Stimulated activated CD4-positive, alpha-beta T cell treated with anti-CD3 and anti-CD28 coated beads, Interleukin-4, amount 100 ng/mL, for 1 hour (primary cell): ENCODE measurements at places on chromosomes 4 and X.

DNA sequence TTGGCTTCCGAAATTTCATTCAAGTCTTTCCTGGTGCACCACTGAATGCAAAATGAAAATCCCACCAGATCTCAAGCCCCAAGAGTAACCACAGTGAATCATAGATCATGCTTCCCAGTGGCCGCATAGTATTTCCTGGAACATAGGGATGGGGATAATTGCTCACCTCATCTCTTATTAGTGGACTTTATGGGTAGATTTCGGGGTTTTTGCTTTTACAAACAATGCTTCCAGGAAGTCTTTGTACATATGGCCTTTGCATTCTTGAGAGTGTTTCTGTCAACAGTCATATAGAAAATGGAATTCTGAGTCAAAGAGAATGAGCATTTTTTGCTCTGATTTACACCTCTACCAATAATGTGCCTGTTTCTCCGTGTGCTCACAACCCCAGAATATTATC lies 53.4 kb downstream of the PPEF2 start:
- DNase-seq: no peak

- DNase-seq: no peak
These were observed 40.8 kb downstream of the HTRA3 start for GRCh38 chr4:8310306-8310705.

DNA sequence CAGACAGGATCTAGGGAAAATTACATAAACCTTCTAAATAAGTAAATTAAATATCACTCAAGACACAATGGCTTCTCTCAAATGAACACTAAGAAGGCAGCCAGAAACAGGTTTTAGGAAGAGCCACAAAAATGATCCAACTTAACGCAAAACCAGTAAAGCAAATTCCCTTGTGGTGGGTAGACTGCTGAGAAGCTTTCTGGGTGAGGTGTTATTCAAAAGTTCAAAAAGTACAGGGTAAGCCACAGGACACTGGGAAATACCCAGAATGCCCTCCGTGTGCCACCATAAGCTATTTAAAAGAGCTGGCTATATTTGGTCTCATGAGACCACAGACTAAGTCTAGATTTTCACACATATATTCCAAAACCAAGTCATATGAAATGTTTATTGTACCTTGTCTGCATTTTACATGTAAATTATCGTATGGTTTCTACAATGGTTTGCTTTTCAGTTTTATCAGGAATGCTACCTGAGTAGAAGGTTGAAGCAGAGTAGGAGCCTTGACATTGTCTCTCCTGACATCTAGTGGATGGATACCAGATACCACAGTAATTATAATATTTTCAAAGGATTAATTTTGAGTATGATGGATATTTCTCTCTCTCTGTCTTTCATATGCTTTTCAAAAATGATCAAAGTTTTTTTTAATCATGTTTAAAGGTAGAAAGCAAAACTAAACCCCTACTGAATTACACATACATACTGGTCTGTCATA lies 109.3 kb upstream of the KLHL13 start:
- no peak for DNase-seq

DNA sequence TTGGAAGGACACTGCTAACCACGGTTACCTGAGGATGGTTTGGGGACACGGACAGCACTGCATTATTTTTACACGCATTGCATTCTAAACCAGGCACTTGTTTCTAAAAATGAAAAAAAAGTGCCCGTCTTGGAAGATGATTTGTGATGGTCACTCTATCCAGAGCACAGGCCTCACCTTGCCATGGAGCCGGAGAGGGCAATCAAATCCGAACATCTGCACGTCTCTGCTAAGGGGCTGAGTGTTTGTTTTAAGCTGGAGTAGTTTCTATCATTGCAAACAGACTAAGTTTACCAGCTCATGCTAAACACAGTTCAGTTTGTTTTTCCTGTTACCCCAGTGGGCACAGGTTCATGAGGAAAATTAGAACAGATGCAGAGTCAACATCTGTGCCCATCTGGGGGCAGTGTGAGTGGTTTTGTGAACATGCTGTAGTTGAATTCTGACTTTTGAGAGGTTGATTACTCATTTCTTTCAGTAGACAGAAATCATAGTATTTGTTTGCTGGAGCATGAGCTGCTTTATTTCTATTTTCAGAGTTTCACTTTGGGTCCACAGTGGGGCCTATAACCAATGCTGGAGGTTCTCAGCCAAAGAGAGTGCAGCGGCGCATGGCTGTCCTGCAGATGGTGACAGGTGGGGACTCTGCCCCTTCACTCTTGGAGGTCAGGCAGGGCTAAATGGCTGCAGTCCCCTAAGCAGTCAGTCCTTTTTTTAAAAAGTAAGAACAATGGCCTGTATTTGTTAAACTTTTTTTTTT lies 65.4 kb upstream of the ENPP6 start:
- peak; percentile 28 for DNase-seq

GRCh38 chr4:122784261-122784660 lies 42.4 kb upstream of the FGF2 start:
- DNase-seq: no peak
